DMS79 (cell line): ENCODE measurements at places on chromosomes 5 and 9.

GRCh38 chr5:57717555-57717954 is 234.9 kb upstream of the ACTBL2 start:
- no peak for DNase-seq

DNA sequence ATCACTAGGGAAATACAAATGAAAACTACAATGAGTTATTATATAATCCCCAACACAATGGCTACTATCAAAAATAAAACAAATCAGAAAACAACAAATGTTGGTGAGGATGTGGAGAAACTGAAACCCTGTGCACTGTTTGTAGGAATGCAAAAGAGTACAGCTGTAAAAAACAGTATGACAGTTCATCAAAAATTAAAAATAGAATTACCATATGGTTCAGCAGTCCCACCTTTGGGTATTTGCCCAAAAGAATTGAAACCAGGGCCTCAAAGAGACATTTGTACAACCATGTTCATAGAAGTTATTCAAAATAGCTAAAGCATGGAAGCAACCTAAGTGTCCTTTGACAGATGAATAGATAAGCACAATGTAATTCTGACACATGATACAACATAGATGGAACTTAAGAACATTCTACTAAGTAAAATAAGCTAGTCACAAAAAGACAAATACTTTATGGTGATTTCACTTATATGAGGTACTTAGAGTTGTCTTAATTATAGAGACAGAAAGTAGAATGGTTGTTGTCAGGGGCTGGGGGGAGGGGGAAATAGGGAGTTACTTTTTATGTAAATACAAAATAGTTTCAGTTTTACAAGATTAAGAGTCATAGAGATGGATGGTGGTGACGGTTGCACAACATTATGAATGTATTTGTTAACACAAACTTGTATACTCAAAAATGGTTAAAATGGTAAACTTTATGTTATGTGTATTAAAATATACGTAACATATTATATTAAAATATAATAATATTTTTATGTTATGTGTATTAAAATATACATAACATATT is 102.8 kb downstream of the KCTD16 start:
- DNase-seq, result no peak

DNA sequence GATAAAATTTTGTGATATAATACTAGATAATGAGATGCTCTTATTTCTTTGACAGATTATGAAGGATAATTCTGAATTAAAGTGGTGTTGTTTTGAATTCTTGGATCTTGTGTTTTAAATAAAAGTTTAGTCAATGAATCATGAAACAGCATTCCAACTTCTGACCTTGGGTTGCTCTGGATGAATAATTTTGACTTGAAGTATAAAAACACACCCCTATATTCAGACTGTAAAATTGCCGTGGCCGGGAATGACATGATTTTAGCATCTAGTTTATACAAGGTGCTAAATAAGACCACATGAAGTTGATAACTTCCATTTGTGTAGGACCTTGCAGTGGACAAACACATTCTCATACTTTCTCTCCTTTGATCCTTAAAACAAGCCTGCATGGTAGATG is 67.2 kb upstream of the DAP start:
- no peak for DNase-seq

DNA sequence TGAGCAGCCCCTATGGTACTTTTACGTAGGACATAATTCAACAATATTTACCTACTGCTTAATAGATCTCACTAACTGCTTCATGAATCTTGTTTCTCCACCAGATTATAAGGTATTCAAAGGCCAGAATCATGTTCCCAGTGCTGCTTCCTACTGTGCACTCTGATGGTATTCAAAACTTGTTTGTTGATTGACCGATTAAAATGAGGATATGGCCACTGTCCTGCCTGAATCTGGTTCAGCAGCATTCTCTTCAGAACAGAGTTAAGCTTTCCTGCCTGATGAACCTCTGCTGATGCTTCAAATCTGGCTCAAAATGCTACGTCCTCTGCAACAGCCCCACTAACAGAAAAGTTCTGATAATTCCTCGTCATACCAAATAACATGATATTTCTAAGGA is 150.7 kb upstream of the ZNF462 start:
- no peak for DNase-seq

GRCh38 chr5:174601946-174602345 is 122.4 kb upstream of the MSX2 start:
- no peak for DNase-seq

- no peak for DNase-seq
Observed at GRCh38 chr5:157710882-157711281, 20.3 kb upstream of the THG1L start.

GRCh38 chr9:87609002-87609401 is 111.3 kb downstream of the DAPK1 start:
- no peak for DNase-seq

GRCh38 chr5:174412374-174412773 is 312.0 kb upstream of the MSX2 start:
- no peak for DNase-seq

DNA sequence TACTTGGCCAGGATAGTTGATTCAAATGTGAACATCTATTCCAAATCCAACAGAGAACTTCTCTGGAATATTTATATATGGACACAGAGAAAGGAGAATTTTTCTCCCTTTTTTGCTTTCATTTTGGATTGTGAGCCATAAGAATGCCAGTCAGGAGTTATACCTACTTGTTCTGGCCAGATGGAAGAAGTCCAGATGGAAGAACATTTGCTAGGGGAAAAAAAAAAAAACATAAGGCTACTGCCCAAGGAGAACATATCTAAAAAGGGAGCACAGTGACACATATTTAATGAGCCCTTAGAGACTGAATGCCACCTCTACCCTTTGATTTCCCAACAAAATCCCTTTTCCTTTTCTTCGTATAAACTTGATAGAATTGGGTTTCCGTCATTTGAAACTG is 61.7 kb upstream of the PPP2R2B start:
- DNase-seq, result no peak

DNA sequence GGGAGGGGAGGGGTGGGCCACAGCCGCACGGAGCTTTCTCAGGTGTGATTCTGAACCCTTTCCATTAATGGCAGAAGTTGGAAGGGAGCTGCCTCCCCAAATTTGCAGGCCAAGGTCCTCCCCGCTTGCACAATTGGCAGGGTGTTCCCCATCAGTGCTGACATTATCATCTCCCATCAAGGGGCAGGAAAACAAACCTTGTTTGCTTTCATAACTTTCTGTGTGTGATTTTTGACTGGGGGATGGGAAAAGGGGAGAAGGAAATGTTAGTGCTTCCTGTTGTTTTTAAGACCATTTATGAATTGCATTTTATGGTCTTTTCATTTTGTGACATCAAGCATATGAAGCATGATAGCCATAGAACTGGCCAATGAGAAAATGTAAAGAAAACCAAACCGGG is 242.2 kb downstream of the GOLPH3 start:
- DNase-seq, result no peak

DNA sequence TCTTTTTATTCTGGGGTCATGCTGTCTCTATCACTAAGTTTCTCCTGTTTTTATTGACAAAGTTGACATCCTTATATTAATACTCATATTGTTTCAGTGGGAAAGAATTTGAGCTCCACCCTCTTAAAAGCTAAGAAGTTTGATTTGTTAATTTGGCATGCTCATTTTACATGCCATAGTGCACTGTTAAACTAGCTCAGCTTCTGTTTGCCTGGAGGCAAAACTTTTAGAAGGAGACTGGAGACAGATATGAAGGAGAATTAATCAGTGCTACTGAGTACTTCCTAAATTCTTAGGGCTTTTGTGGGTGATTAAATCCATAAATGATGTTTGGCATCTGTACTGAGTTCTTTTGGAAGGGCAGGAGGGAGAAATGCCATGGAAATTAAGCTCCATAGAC is 138.9 kb downstream of the NTRK2 start:
- no peak for DNase-seq

DNA sequence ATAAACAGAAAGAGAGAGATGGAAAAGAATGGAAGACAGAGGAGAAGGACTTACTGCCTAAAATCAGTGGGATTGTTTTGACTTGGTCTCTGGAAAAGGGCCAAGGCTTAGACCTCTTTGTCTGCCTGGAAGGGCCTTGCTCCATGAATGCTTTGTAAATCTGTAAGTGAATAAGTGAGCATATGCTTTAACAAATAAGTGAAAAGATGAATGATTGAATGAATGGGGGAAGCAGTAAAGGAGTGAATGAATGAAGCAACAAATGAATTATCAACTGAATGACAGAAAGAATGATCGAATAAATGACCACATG is 5.5 kb downstream of the KCNIP1 start:
- DNase-seq, result no peak

GRCh38 chr9:120561709-120562108 is 18.3 kb downstream of the CDK5RAP2 start:
- DNase-seq, result no peak
